ENCODE measurements at places on chromosomes 6 and 20. TPM values are rescaled to one million over a fixed set of nuclear protein-coding genes. Genes with fewer than 3 reads are reported as not detected.

The GMPR gene
- 7.1 TPM for total RNA-seq

The TMEM151B gene
- 0.05 TPM for total RNA-seq

The LINC00237 gene
- total RNA-seq = not detected

The PSMB9 gene
- total RNA-seq = 11.6 TPM

The ANGPT4 gene
- not detected for total RNA-seq

The BTN1A1 gene
- not detected for total RNA-seq

The COX4I2 gene
- not detected for total RNA-seq

The PXMP4 gene
- total RNA-seq = 3.0 TPM

The LCA5 gene
- total RNA-seq = 5.2 TPM

The APOM gene
- total RNA-seq = 0.89 TPM

The SRMS gene
- not detected for total RNA-seq

The MTFR2 gene
- total RNA-seq = 0.30 TPM

The LY6G5B gene
- 2.9 TPM for total RNA-seq

The LY6G6C gene
- total RNA-seq = not detected

The ZSWIM3 gene
- 6.0 TPM for total RNA-seq

The ABCC10 gene
- total RNA-seq = 37.5 TPM

The PRL gene
- not detected for total RNA-seq

The EEF1A2 gene
- 3.9 TPM for total RNA-seq

The MRAP2 gene
- 0.59 TPM for total RNA-seq

The RIPPLY2 gene
- not detected for total RNA-seq

The MUCL3 gene
- total RNA-seq = not detected

The RAET1L gene
- not detected for total RNA-seq

The BNIP5 gene
- not detected for total RNA-seq

The IL20RA gene
- not detected for total RNA-seq

The SAMD10 gene
- total RNA-seq = 2.4 TPM

The RBBP8NL gene
- not detected for total RNA-seq

The GSTA3 gene
- total RNA-seq = not detected

The NOX3 gene
- total RNA-seq = not detected

The TGM3 gene
- total RNA-seq = not detected

The SLC22A23 gene
- total RNA-seq = 0.59 TPM

The ZNF311 gene
- total RNA-seq = 1.5 TPM

The VSX1 gene
- total RNA-seq = not detected

The SOX18 gene
- not detected for total RNA-seq

The L3MBTL1 gene
- total RNA-seq = 5.8 TPM

The ADGRF5 gene
- under 0.01 TPM for total RNA-seq

The ZNF318 gene
- 6.5 TPM for total RNA-seq

The PLCB1 gene
- total RNA-seq = 22.1 TPM

The ECI2 gene
- total RNA-seq = 293 TPM
